ENCODE measurements at places on chromosomes 3 and 15.

DNA sequence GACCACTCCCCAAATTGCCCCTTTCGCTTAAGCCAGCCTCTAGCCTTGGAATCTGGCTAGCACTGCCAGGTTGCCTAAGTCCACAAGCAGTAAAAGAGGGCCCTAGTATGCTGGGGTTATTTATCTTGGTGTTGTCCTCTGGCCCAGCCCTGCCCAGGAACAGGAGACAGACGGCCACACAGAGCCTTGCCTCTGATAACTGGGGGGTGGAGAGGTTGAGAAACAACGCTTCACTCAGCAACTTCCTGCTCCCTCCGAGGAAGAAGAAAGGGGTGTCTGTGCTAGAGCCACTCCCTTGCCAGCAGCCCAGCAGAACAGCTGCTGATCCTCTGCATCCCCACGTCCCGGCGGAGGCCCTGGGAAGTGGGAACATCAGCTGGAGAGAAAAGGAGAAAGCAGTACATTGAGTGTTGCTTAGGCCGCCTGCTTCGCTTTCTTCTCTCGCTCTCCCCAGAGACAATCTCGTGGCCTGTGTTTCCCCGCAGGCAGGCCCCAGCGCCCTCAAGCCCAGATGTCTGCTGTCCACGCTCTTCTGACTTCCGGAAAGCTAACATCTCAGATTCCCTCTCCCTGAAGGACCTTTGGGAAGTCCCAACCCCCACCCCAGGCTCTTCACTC, 22.6 kb upstream of the C3orf70 start:
- no peak for DNase-seq

GRCh38 chr3:143165211-143165610, 45.6 kb downstream of the CHST2 start:
- no peak for DNase-seq

- no peak for DNase-seq
Measured at GRCh38 chr3:15647611-15648167, 46.1 kb downstream of the BTD start.

- DNase-seq, result no peak
Measured at GRCh38 chr3:167728632-167729323, 5.9 kb downstream of the PDCD10 start.

DNA sequence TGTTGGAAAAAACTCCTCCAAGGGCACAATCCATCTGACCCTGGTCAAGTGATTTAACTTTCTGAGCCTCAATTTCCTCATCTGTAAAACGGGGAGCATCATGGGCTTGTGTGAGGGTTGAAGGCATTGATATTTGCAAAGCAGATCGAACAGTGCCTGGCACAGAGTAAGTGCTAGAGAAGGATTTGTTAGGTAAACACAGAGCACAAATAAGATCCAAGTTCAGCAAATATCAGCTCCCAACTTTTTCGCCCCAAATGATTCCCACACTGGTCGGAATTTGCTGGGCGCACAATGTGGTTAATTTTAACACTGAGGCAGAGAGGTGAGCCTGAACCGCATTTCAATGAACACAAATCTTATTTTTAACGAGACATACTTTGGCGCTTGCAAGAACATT, 76.3 kb upstream of the ATP2B2 start:
- DNase-seq, result no peak

DNA sequence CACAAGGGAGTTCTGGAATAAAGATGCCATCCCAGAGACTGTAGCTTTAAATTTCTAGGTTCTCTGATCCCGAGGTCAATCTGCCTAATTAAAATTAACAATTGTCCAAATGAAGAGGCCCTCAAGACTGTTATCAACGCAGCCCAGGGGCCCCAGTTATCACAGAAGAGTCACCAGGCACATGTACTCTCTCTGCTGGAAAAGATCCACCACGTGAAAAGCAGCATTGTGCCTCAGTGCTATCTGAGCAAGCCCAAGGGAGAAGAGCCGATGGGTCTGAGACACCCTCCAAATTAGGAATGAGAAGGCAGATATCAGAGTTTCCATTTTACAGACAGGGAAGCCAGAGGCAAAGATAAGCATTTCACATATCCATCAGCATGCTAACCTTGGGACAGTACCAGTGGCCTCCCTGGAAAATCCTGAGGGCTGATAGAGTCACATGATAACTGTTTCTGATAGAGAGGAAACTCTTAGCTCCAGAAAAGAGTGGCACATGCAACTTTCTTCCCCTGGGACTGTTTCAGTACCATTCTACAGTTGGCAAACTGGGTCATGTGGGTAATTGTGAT, 55.5 kb downstream of the ITGB5 start:
- no peak for DNase-seq

DNA sequence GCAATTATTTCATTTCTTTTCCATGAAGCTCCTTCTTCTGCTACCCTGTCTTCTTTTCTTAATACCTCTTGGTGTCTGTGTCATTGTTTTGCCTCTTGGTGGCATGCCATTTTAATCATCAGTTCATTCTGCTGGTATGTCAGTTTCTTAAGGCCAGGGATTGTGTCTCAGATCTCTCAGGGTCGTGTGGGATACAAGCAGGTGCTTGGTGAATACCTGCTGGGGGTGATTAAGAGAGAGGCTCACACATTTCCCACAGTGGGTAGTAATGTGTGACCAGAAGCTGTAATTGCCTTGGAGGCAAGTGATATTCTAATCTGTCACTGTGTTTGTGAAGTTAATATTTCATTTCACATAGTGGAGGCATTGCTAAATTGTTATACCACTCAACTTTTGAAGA, 361.4 kb upstream of the TRIM42 start:
- no peak for DNase-seq

Measured in esophagus squamous epithelium (tissue), 5 donors.